ENCODE measurements at places on chromosomes 4 and X. TPM values are rescaled to one million over a fixed set of nuclear protein-coding genes. Genes with fewer than 3 reads are reported as not detected.

- DNase-seq, result no peak
- H3K4me1 ChIP-seq, result peaks cover 9% of the 10 kb centered on the region
- no peaks in the 10 kb centered on the region for H3K27me3 ChIP-seq
- no peaks in the 10 kb centered on the region for H3K36me3 ChIP-seq
- no peak overlapping the region for H3K4me3 ChIP-seq
These were observed 7.5 kb downstream of the IL13RA1 start for GRCh38 chrX:118734909-118735308.

- no peaks in the 10 kb centered on the region for H3K27me3 ChIP-seq
- H3K4me1 ChIP-seq, result no peaks in the 10 kb centered on the region
- no peak overlapping the region for H3K4me3 ChIP-seq
- H3K27ac ChIP-seq, result peak overlapping the region; percentile 9
These were observed 139.9 kb upstream of the USP9X start for GRCh38 chrX:40945361-40945713.

PPEF2 gene
- not detected for total RNA-seq

STATH gene
- not detected for total RNA-seq

DNA sequence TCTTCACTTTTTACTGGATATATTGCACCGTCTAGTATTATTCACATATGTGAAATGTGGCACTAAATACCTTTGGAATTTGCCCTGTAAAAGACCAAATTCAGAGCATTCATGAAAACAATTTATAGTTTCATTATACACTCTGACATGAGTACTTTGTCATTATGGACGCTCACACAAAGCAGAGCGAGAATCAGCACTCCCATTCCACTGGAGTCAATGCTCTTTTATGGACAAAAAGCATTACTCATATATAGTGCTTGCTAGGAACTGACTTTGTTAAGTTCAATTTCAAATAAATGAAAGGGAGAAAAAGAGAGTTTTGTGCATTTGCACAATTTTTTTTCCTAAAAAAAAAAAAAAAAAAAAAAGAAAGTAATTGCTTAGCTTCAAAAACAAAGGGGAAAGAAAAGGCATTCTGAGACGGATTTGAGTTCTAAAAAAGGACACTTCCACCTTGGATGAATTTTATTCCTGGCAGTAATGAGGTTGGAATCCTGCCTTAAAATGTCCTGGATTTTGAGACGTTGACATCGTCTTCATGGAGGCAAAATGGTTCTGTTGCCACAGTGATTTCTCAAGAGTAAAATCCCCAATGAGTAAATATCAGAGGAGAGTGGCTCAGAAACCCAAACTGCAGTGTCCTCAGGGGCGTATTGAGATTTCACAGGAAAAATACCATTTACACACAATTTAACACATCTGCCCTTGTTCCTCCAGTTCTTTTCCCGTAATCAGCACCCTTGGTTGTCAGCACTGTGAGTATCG is 34.8 kb downstream of the CCDC149 start:
- H3K36me3 ChIP-seq, result peaks cover 5% of the 10 kb centered on the region
- H3K4me3 ChIP-seq, result no peak overlapping the region
- no peak overlapping the region for H3K27ac ChIP-seq
- no peak for DNase-seq

DNA sequence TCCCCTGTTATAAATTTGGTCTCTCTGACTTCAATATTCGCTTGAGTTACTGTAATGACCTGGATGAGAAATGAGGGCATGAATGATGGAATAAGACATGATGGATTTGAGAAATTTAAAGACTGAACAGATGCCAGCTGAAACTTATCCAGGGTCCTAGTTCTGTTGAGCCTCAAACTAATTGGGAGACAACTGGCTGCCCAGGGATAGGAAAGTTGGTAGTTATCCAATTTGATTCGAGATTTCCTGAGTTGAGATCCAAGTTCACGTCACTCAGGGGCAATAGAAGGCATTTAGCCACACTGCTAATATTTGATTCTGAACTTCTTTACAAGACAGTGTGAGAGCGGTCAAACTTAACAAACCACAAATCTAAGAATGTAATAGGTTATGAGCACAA is 159.0 kb upstream of the CXCL13 start:
- no peak overlapping the region for H3K27ac ChIP-seq
- H3K27me3 ChIP-seq, result no peaks in the 10 kb centered on the region
- no peak for DNase-seq
- no peaks in the 10 kb centered on the region for H3K36me3 ChIP-seq
- no peaks in the 10 kb centered on the region for H3K4me1 ChIP-seq

GRCh38 chrX:139692506-139692849 is 15.5 kb downstream of the MCF2 start:
- H3K4me3 ChIP-seq, result peak overlapping the region; percentile 32
- no peak for DNase-seq
- H3K27me3 ChIP-seq, result no peaks in the 10 kb centered on the region
- no peaks in the 10 kb centered on the region for H3K36me3 ChIP-seq

DNA sequence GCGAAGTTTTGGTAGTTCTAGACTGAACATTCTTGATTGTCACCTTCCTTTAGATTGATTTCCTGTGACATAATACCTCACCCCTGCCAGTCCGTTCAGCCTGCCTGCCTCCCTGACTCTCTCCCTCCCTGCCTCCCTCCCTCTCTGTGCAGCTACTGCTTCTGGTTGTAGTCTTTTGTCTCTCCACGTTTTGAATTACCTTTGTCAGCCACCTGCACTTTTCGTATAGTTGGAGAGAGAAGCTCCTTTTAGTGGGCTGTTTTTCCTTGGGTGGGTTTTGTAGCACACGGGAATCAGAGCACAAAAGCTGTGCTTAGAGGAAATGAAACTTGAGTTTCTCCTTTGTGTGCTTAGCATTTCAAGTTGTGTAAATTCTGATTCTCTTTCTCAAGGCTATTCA is 32.6 kb upstream of the MSMO1 start:
- H3K27me3 ChIP-seq, result no peaks in the 10 kb centered on the region
- H3K36me3 ChIP-seq, result no peaks in the 10 kb centered on the region
- no peak overlapping the region for H3K27ac ChIP-seq
- no peak overlapping the region for H3K4me3 ChIP-seq

All from vagina (tissue), 2 donors.